ENCODE measurements at places on chromosomes 5 and 9.

DNA sequence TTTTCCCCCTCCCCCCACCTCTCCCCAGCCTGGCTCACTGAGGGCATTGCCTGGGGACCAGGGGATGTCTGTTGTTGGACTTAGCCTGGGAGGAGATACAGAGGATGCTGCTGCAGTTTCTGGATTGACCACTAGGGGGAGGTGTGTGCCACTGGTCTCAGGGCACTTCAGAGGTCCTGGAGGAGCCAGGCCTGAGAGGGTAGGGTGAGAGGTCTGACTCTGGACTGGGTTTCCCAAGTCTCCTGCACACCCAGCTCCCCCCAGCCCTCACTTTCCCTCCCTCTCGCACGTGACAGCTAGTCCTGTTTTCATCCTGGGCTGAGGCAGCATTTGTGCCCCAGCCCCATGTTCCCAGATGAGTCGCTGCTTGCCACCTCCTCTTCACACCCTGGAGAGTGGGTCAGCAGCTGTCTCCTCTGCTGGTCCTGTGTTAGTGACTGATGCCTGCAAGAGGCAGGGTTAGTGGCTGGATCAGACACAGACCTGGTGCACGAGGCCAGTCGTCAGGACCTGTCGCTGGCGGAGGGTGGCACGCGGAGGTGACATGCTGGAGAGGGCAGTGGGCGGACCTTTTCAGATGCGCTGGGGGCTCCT is 4.4 kb downstream of the IL3 start:
- DNase-seq: peak; percentile 88

DNA sequence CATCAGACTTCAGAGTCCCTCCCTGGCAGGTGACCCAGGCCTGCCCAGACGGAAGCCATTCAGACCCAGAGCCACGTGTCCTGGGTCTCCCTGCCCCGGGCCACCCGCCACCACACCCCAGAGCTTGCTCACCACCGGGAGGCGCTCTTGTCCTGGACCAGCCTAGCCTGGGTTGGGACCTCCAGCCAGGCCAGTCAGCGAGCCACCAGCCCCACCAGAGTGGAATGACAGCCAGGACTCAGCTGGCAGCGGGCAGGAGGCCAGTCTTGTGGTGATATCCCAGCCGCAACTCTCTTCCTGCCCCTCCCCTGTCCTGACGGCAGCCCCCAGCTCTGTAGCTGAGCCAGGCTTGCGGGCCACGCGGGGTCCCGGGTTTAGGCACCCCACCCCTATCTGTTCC is 1.7 kb upstream of the PTGDS start:
- DNase-seq: peak; percentile 49

- DNase-seq: no peak
These were observed 122.9 kb upstream of the NFIL3 start for GRCh38 chr9:91546574-91546973.

GRCh38 chr5:32358611-32359010 is 45.9 kb upstream of the MTMR12 start:
- no peak for DNase-seq

GRCh38 chr9:135228345-135228982 is 141.0 kb downstream of the OLFM1 start:
- no peak for DNase-seq

DNA sequence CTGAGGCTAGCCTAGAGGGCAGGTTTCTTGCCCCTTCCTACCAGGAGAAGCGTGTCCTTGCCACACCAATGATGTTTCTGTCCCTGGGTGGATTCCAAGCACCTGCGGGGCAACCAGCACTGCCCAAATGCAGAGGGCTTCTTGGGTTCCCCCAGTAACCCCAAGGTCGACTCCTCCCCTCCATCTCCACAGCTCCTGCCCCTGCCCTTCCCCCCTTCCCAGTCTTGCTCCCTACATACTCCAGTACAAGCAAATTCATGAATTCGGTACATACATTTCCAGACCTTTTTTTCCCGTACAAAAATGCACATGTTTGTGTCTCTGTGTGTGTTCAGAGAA is 12.8 kb upstream of the JADE2 start:
- peak; percentile 34 for DNase-seq

DNA sequence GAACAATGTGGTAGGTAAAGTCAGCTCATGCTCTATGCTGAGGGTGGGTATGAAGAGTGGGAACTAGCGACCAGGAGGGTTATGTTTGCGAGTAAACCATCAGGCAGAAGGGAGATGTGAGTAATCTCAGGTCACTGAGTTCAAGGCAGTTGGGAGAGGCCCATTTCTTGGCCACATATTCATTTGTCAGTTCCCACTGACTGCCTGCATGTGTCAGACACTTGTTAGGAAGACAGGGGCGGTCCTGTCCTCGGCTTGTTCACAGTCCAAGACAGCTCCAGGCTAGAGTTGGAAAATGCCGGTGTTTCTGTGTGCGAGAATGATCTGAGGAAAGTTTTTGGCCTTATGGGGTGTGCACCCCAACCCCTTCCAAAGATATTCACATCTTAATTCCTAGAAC is 48.6 kb upstream of the GDNF start:
- no peak for DNase-seq

DNA sequence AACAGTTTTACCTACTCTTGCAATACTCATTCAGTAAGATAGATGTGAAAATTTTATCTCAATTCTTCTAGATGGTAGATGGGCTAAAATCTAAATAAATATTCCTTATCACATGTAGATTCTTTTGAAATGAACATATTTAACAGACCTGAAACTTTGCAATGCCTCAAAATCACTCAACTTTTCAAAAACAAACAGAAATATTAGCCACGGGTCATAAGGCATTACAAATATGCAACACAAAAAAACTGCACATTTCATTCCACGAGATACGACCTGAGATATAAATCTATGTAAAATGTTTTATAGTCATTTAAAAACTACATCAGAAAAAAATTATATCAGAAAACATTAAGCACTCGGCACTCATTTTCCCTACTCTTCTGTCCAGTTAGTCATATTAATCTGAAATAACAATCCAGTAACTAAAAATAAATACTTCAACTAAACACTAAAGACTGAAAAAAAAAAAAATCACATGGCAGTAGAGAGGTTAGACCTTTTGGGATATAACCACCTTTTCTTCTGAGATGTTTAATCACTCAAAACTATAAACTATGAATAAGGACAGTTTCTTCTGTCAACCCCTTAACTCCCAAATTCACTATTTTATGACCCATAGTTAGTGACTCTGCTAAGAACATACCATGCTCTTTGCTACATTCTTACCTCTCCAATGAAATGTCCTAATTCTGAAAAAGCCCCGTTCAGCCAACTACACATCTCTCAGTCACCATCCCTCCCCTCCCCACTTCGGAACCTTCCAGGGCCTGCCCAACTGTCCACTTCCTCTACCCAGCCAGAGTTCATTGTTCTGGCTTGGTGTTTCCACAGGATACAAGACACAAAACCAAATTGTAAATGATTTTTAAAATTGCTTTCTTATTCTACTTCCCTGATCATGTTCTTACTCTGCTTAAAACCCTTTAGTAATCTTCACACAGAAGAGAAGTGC is 6.4 kb downstream of the HOMER1 start:
- DNase-seq: no peak

GRCh38 chr5:54717870-54718269 is 200.3 kb downstream of the SNX18 start:
- no peak for DNase-seq

GRCh38 chr9:37769306-37769705 is 15.6 kb downstream of the EXOSC3 start:
- no peak for DNase-seq

- DNase-seq: no peak
These were observed 510.9 kb downstream of the ZNF608 start for GRCh38 chr5:124235576-124235975.

- no peak for DNase-seq
These were observed 53.4 kb upstream of the POMT1 start for GRCh38 chr9:131449276-131449675.

DNA sequence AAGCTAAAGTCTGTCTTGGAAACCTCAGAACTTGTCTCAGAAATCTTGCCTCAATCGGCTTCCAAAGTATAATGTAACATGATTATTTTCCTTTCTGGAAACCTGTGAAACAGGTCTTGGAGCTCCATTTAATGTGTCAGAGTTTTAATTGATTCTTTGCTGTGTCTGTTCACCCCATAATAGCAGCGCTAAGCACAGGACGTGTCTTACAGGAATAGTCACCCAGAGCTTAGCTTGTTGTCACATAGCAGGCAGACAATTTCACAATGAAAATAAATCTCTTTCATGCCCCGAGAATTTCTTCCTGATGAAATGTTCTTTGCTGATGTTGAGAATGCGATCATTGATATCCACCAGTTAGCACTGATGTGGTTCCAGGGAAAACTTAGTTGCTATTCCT is 40.2 kb upstream of the PTPN3 start:
- DNase-seq: no peak

GRCh38 chr5:118692811-118693342 is 295.5 kb downstream of the DTWD2 start:
- peak; percentile 42 for DNase-seq

- DNase-seq: no peak
These were observed 29.0 kb upstream of the PUM3 start for GRCh38 chr9:2872931-2873323.

DNA sequence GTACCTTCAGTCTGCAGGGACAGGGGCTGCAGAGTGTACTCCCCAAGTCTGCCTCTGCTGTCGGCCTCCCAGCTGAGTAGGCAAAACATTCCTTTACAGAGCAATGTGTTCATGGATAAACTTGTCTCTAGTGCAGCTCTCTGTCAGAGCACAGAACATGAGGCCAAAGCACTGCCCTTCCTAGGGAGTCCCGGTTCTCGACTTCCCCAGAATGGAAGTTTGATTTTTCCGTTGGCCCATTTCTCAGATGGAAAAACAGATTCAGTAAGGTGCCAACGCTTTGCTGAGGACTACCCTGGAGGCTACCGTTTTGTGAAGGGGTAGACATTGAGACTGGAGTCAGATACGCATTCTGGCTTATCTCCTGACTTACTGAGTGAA is 422 bp upstream of the TRIM32 start:
- DNase-seq: no peak

GRCh38 chr5:150052226-150052955 is 34.0 kb downstream of the CSF1R start:
- no peak for DNase-seq

GRCh38 chr5:116355819-116356601 is 218.6 kb downstream of the SEMA6A start:
- no peak for DNase-seq

DNA sequence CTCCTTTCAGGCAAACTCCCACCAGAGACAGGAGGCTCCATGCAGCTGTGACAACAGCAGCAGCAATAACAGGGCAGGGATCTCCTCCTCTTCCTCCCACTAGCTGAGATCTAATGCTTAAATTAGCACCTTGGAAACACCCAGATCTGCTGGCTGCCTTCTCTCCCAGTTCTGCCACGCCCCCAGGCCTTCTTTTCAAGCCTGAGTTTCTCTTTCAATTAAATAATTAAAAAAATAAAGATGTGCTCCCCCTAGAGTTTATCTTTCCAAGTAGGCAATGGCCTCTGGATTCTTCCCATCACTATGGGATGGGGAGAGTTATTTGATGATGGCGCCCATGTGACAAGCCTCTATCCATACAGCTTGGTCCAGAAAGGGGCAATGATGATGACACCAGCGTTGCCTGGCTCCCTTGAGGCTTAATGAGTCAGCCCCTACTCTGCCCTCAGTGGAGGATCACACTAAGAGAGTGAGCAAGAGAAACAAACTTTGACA is 3.8 kb downstream of the FAM219A start:
- DNase-seq: no peak

DNA sequence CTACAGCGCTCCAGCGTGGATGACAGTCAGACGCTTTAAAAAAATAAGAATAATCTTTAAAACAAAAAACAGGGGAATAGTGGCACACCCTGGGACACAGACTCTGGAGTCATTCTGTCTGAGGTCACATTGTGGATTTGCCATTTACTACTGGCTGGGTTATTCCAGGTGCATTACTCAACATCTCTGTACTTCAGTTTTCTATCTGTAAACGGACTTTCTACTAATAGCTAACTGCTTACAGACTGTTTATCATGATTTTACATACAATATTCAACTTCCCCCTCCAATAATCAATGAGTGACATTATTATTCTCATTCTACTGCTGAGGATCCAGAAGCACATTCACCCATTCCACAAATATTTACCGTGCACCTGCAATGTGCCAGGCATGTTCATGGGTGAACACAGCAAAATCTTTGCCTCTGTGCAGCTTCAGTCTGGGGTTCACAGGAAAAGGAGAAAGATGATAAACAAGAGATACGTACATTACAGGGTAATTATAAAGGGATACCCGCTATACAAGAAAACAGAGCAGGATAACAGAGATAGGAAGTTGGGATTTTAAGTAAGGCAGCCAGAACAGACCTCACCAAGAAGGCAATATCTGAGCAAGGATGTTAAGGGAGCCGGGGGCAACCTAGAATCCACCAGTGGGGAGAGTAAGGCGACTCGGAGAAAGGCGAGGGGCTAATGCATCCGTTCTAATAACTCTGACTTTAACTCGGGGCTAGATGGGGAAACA is 984 bp upstream of the RAD23B start:
- no peak for DNase-seq

GRCh38 chr9:133080161-133080560 is 18.4 kb downstream of the CEL start:
- no peak for DNase-seq

GRCh38 chr5:156759156-156759555 is 90.9 kb upstream of the PPP1R2B start:
- no peak for DNase-seq

DNA sequence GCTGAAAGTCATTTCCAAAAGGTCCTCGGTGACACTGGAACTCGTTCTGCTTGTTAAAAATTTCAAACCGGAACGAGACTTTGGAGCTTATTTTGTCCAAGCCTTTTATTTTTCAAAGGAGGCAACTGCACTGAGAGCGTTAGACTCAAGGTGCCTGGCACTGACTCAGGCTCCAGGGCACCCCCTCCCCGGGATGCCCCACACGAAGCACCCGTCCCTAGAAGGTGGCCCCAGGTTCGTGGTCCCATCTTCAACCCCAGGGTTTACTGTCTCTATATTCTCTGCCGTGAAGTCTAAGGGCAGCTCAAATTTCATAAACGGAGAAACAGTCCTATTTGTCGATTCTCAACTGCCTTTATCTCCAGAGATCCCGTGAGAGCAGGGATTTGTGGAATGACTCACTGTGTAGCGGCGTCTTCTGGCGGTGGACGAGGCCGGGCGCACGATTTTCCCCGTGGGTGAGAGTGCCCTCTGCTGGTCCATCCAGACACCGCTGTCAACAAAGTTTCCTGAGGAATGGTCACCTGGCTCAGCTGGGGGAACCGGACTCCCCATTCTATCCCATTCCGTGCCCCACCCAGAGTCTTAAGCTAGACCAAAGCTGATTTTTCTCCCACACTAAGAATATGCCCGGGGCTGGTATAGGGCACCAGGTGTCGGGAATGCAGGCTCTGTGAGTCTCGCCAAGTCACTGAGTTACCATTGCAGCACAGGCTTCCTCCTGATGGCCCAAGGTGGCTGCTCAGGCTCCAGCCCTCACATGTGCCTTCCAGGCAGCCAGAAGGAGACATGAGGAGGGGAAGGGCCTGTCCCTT is 27.1 kb upstream of the SLC6A19 start:
- peak; percentile 87 for DNase-seq
